Stimulated activated CD8-positive, alpha-beta memory T cell treated with anti-CD3 and anti-CD28 coated beads, Interleukin-4, amount 100 ng/mL, for 1 hour (primary cell): ENCODE measurements at places on chromosomes 16 and 17.

GRCh38 chr17:77445760-77446532 is 305.2 kb downstream of the SEC14L1 start:
- DNase-seq: no peak

- DNase-seq: no peak
Observed at GRCh38 chr16:29306201-29306600, 100.3 kb downstream of the NPIPB11 start.

- DNase-seq: no peak
Observed at GRCh38 chr16:6573577-6573976, 759.1 kb upstream of the RBFOX1 start.

- no peak for DNase-seq
Observed at GRCh38 chr16:12191102-12191501, 214.6 kb downstream of the SNX29 start.

- DNase-seq: no peak
Observed at GRCh38 chr17:72467841-72468653, 347.2 kb downstream of the SOX9 start.

DNA sequence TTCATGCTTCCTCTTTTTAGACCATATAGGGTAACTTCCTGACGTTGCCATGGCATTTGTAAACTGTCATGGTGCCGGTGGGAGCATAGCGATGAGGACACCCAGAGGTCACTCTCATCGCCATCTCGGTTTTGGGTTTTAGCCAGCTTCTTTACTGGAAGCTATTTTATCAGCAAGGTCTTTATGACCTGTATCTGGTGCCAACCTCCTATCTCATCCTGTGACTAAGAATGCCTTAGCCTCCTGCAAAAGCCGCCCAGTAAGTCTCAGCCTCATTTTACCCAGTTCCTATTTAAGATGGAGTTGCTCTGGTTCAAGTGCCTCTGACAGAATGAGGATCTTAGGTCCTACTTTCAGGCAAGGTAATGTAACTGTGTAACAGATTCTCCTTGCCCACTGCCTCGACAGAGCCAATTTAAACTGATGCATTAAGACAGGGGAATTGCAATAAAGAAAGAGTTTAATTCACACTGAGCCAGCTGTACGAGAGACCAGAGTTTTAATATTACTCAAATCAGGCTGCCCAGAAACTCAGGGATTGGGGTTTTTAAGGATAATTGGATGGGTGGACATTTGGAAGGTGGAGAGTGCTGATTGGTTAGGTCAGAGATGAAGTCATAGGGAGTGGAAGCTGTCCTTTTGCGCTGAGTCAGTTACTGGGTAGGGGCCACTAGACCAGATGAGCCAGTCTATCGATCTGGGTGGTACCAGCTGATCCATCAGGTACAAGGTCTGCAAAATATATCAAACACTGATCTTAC is 59.9 kb upstream of the ATF7IP2 start:
- no peak for DNase-seq

DNA sequence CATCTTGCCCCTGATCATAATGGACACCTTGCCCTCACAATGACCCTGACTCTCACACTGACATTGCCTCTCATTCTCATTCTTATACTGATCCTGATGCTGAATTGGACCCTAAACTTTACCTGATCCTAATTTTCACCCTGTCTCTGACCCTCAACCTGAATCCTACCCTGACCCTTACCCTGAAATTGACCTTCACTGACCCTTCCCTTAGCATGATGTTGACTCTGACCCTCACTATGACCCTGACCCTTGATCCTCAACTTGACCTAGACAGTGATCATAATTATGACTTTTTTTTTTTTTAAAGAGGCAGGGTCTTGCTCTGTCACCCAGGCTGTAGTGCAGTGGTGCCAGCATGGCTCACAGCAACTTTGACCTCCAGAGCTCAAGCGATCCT is 3.4 kb downstream of the AHSP start:
- no peak for DNase-seq

- DNase-seq: no peak
Observed at GRCh38 chr16:8660841-8661301, 13.5 kb upstream of the ABAT start.

GRCh38 chr17:66175892-66176291 is 16.0 kb downstream of the CEP112 start:
- no peak for DNase-seq

GRCh38 chr17:67434061-67434525 is 57.0 kb downstream of the PITPNC1 start:
- no peak for DNase-seq

DNA sequence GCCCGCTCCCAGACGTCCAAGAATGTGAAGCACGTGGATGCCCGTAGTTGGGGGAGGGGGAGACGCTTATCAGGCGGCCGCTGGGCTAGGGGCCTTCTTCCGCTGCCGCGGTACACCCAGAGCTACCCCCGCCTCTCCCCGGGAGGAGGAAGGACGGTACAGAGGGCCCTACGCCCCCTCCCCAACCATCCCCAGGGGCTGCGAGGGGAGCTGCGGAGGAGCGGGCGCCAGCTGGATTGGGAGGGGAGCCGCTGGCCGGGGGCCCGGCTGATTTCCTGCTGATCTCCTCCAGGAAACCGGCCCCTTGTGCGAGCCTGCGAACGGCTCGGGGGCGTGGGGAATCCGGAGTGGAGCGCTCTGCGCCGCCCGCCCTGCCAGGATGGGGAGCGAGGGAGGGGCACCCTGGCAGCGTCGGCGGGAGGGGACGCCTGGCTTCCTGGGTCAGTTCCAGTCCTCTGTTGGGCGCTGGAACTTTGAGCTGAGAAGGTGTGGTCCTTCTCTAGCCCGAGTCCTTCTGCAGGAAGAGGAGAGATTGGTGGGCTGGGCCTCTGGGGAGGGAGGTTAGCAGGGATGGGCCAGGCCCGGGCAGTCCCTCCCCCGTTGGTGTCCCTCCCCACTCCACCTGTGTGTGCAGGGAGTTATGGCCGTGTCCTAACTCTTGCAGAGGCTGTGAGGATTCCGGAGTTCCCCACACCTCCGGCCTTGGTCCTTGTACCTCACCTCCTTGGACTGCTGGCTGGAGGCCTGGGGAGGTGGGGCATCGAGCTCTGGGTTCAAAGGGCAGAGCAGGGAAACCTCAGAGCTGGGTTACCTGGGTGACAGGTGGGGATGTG is 19.2 kb downstream of the GJD3 start:
- DNase-seq: no peak

- no peak for DNase-seq
Observed at GRCh38 chr17:46925185-46925868, 2.4 kb downstream of the GOSR2 start.

- DNase-seq: no peak
Observed at GRCh38 chr16:65681406-65681805, 559.5 kb upstream of the CDH11 start.

DNA sequence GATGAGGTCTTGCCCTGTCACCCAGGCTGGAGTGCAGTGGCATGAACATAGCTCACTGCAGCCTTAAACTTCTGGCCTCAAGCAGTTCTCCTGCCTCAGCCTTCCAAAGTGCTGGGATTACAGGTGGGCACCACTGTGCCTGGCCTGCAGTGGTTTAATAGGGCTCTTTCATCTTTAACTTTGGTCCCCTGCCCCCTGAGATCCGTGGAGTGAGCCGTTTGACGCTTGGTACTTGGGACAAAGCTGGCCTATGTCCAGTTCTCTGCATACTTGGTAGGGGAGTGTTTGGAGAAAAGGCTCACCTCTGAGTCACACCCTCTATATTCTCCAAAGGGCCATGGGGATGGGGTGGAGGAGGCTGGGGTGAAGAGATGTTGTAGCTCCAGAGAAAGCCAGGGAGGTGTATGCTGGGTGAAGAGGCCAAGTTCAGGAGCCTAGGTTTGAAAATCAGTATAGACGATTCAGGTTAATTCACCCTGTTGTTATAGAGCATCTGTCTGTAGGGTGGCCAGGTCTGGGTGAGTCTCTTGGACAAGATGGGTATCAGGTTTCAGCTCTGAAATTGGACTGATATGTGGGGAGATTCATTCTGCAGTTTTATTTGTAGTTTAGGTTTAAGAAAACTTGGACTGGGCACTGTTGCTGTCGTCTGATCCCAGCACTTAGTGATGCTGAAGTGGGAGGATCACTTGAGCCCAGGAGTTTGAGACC is 17.6 kb downstream of the ABCC1 start:
- no peak for DNase-seq

DNA sequence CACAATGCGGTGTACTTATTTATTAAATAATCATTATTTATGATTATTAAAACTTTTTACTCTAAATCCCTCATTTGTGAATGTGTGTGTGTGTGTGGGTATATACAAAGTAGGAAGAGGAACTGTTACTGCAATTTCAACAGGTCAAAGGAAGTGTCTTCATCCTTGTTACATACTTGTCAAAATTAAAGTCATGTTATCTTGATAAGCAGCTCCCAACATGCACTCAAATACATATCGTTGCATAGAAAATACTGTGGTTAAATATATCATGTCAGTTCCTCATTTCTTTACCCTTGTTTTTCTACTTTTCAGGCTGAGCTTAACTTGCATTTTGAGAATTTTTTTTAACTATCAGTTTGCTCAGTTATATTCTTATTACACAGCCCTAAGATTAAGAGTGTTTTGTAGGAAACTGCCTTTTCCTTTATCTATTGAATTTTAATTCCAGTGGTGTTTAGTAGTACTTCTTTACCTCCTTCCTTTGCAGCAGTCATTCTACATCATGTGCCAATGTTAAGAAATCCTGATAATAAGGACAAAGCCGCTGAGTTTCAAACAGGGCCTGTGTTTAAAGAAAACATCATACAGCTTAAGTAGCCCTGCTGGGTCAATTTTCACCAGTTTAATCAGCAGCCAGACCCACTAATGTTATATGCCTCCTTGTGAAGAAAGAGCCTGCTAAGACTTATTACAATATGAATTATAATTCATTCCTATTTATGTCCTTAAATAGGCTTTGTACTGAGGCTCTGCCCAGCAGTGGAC is 7.2 kb downstream of the EFCAB5 start:
- DNase-seq: no peak

GRCh38 chr16:986411-986810 is 4.8 kb downstream of the SOX8 start:
- DNase-seq: no peak

DNA sequence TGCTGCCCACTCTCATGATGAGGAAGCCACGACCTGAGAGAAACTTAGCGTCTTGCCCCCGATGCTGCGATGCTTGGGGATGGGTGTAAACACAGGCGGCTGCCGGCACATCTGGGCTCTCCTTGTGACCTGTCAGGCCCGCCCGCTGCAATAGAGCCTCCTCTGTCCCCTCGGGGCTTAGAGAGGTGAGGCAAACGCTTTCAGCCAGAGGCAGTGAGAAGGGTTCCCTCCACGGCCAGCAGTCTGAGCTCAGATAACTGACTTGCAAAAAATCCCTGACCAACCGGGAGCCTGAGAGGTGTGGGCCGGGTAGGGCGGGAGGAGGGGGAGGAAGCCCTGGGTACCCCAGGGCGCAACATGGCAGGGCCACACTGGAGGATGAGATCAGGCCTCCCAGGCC is 260.6 kb downstream of the C16orf95 start:
- DNase-seq: no peak

DNA sequence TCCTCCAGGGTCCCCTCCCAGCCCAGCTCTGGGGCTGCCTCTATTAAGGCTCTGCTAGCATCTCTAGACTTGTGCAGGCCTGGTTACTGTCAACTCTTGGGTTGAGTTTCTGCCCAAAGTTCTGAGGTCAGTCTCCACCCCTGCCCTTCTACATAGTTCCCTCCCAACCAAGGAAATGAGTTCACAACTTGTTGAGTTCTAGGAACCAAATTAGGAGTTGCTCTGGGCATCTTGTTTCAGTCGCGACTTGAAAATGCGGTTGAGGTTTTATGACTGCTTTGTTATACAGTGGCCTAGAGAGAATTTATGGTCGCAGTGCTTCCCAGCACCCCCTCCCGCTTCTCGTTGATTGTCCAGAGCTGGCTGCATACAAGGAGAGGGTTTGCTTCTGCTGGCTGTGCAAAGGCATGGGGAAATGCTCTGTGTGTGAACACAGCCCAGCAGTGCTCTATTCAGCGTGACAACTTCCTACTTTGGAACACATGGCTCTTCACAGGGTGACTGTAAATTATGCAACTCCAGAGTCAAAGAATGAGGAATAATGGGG is 20.2 kb downstream of the GNAO1 start:
- no peak for DNase-seq

DNA sequence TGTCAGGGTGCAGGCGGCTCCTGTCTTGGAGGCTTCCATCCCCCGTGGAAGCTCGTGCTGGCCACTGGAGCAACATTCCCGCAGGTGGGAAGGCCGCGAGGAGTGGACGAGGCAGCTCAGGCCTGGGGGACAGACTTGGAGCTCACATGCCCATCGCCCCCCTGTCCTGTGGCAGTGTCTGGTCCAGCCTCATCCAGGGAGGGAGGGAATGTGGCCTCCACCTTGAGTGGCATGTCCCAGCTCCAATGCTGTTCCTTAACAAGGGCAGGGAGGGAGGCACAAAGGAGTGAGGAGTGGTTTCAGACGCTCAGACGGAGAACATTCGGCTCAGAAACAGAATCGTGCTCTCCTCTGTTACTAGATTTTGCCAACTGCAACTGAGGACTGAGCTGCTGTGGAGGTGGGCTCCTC is 159.4 kb upstream of the CHMP6 start:
- no peak for DNase-seq

- no peak for DNase-seq
Observed at GRCh38 chr17:64063766-64064224, 43.4 kb upstream of the ICAM2 start.

DNA sequence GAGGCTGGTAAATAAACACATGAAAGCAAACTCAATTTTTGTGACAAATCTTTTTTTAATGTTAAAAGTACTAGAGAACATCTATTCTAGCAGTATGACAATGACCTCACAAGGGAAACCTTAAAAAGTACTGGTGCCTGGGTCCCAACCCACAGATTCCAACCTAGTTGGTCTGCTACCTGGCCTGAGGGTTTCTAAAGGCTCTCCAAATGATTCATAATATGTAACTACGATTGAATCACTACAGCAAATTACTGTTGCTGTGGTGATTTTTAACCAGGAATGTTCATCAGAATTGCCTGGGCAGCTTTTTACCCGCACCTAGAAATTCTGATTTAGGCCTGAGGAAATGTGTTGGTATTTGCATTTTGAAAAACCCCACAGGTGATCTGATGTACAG is 26.1 kb downstream of the CDR2 start:
- DNase-seq: no peak

GRCh38 chr17:56982312-56982711 is 4.4 kb downstream of the SCPEP1 start:
- DNase-seq: no peak

DNA sequence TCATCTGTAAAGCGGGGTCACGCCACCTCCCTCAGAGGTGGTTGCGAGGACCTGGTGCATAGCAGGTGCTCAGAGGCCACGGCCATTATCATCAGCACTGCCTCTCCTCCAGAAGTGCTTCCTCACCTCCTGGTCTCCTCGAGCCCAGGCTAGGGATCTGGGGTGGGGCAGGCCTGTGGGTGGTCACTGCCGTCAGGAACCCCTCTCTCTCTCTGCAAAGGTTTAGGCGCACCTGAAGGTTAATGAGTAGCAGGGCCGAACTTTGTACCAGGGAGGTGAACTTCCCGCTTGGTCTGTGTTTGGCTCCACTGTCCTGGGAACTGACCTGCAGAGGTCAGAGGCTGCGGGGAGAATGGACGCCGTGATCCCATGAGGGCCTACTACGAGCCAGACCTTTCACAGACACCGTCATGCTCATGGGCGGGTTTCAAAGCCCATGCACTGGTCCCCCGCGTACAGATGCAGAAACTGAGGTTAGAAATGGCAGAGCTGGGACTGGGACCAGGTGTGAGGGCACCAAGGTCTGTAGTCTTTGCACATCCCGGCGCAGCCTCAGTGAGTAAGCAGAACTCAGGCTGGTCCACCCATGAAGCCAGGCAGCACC is 13.8 kb downstream of the JUP start:
- no peak for DNase-seq

- no peak for DNase-seq
Observed at GRCh38 chr17:1711804-1712203, 1.6 kb upstream of the TLCD2 start.
